ENCODE measurements at places on chromosomes 12 and 14.

GRCh38 chr12:122060081-122060501 lies 18.5 kb upstream of the MLXIP start:
- no peak for DNase-seq

DNA sequence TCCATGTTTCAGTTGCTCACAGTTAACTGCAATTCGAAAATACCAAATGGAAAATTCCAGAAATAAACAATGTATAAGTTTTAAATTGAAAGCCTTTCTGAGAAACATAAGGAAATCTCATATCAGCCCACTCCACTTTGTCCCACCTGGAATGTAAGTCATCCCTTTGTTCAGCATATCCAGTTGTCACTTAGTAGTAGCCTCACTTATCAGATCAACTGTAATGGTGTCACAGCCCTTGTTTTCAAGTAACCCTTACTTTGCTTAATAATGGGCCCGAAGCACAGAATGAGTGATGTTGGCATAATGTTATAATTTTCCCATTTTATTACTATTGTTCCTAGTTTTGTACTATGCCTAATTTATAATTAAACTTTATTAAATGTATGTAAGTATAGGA lies 646.8 kb downstream of the C12orf50 start:
- DNase-seq, result no peak

DNA sequence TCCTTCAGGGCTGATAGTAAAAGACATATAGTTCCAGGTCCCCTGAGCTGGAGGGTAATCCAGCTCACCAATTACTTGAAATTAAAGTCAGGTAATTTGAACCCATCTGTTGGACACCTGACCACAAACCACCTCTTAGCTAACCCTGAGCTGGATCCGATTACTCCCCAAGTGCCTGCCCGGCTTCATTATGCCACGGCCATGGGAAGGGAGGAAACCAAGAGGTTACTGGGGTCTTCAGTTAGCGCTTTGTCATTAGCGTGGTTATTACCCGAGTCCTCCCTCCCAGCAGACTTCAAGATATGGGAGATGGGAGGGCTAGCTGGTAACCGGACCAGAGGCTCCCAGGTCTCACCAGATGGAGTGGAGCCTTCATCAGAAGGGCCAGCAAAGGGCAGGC lies 1071.4 kb downstream of the BCL11B start:
- DNase-seq, result no peak

- DNase-seq, result peak; percentile 12
Observed at GRCh38 chr12:115752913-115753726, 524.4 kb downstream of the MED13L start.

GRCh38 chr12:13198241-13198640 lies 1.7 kb downstream of the EMP1 start:
- DNase-seq, result no peak

GRCh38 chr12:123744836-123745235 lies 17.3 kb upstream of the DNAH10 start:
- DNase-seq, result no peak

GRCh38 chr12:86698641-86698980 lies 442.4 kb upstream of the MGAT4C start:
- DNase-seq, result no peak

DNA sequence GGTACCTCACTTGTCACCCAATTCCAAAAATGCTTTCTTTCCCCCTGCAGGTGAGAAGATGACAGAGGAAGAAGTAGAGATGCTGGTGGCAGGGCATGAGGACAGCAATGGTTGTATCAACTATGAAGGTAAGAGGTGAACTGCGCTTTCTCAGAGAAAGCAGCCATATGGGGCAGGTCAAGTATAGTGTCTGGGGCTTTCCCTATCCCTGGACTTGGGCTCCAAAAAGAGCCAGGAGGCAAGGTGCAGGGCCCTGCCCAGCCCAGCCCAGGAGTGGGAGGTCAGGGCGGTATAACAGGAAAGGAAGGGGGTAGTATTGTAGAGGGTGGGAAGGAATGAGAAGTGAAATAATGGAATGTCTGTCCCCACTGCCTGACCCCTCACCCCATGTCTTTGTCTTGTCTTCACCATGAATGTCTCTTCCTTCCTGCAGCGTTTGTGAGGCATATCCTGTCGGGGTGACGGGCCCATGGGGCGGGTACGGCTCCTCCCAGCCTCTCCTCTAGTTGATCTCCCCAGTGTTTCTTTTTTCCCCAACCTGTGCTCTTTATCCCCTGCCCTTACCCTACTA lies 2.1 kb downstream of the MYL6 start:
- no peak for DNase-seq

- DNase-seq, result no peak
Observed at GRCh38 chr14:88551094-88551870, 3.5 kb downstream of the PTPN21 start.

DNA sequence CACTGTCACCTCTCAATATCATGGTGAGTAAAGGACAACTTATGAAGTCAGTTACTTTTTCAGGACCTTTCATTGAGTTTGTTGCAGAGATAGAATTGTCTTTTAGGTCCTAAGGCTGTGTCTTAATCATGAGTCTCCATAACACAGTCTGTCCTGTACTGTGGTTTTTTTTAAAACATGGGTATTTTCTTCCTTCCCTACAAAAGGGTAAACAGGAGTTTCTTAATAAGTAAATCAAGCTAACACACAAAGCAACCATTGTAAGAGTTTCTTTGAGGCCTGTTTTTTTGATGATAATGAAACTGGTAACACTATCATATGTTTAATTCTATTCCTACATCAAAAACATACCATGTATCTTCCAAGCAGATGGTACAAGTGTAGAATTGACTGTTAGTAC lies 101.4 kb downstream of the PLEKHA5 start:
- no peak for DNase-seq

DNA sequence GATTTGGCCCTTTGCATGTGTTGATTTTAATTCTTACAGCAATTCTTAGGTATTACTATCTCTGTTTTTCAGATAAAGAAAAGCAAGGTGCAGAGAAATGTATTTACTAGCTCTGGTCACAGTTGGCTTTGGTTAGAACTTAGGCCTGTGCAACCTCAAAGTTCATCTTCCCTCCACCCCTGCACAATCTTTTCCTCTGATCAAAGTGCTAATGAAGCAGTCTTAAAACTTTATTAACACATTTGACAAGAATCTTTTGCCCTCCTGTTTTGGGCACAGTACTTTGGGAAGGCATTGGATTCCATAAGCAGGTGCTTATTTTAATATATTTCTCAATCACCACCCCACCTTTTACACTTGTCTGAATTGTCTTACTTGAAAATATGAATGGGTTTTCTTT lies 2.7 kb downstream of the IRAK4 start:
- DNase-seq, result no peak

DNA sequence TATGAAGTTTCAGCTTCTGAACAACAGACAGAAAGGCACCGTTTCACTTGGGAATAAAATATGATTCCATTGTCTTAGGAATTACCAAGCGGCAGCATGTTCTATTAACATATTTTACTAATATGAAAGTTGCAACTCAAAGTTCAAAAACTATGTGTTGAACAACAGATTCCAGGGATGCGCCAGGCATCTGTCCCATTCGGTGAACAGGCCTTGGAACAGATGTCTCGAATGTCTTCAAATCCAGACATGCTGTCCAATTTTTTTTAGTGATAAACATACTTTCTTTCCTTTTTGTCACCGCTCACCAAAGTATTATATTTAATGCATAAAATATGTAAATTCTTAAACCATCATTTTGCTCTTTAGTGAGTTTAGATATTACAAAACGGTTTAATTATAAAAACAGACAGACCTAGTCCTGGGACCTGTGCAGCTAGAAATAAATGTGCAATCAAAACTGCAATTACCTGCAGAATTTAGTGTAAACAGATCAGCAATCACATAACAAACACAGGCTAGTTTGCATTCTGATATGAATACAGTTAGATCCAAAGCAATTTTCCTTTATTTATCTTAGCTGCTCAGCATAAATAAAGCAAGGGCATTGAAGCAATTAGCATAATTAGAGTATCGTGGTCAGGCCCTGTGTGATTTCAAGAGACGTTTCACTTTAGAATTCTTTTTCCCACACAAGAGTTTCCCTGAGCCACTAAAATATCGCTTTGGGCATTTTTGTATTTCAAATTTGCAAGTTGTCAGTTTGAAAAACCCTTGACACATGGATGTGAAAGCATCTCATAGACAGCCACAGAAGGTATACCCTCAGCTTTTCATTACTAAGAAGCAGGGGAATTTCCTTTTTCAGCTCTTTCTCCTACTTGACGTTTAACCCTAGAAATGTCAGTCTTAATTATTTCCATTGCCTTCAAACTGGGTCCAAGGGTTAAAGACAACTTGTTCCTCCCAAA lies 420.8 kb downstream of the EGLN3 start:
- no peak for DNase-seq

- no peak for DNase-seq
Observed at GRCh38 chr12:68572661-68573060, 38.0 kb upstream of the RAP1B start.

GRCh38 chr12:131850856-131851559 lies 22.8 kb downstream of the MMP17 start:
- DNase-seq, result no peak
